NCI-H2029 treated with DMSO at 0.1 percent for 48 hours (cell line): ENCODE measurements at places on chromosomes 11 and 22.

GRCh38 chr11:42657169-42657568, 654.6 kb upstream of the API5 start:
- DNase-seq, result no peak

- DNase-seq, result no peak
Measured at GRCh38 chr11:61968758-61969390, 1.4 kb upstream of the FTH1 start.

GRCh38 chr11:26286472-26287066, 45.4 kb upstream of the ANO3 start:
- DNase-seq, result no peak

DNA sequence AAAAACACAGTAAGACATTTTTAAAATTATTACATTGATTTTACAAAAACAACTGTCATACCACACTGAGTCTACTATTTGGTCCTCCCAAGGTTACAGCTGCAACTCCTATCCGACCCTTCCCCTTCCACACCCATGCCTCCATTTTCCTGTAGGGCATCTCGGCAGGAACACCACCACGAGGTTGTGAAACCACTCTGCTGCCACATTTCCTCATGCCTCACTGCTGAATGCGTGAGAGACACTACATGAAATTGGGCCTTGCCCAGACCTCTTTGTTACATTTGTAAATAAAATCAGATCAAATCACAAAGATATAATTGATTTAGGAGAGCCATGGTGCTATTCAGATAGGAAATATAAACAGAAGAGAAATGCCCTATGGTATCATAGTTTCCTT, 2.0 kb downstream of the ARHGAP32 start:
- peak; percentile 34 for DNase-seq

DNA sequence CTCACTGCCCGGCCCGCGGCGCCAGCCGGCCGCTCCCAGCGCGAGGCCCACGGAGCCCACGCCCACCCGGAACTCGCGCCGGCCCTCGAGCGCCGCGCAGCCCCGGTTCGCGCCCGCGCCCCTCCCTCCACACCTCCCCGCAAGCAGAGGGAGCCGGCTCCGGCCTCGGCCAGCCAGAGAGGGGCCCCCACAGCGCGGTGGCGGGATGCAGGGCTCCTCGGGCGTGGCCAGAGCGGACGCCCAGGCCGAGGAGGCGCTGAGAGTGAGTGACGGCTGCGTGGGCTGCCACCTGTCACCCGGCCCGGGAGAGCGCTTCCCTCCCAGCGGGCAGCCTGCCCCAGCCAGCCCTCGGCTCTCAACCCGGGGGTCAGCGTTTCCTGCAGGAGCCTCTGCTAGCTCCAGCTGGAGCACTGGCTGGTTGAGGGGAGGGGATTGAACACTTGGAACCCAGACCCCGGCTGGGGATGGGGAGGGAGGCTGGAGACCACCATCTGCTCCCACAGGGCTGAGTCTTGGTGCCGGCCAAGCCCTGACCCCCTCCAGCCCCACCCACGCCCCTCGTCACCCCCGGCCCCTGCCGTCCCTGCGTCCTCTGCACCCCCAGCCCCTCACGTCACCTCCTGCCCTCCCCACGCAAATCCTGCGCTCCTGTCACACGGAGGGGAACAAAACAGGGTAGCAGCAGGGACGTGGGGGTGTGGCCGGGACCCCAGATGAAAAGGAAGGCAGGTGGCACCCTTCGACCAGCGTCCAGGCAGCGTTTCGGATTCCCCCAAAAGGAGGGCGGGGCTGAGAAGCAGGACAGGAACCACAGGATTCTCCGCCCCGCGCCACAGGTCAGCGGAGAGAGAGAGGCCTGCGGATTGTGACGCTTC, 157.0 kb downstream of the BRD1 start:
- DNase-seq, result no peak

DNA sequence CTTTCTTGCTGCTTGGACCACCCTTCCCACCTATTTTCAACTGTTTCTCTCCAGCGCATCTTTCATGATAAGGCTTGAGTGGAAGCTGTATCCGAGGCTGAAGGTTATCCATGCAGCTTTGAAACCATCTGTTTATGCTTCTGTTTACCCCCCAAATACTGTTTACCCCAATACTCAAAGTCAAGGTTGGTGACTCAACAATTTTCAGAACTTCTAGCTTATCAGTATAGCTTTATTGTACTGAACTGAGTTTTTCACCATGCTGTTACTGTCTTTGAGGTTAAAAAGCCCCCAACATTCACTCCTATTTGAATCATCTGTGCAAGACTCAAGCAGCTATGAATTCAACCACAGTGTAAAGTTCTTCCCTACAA, 1.1 kb upstream of the CABIN1 start:
- DNase-seq, result no peak

DNA sequence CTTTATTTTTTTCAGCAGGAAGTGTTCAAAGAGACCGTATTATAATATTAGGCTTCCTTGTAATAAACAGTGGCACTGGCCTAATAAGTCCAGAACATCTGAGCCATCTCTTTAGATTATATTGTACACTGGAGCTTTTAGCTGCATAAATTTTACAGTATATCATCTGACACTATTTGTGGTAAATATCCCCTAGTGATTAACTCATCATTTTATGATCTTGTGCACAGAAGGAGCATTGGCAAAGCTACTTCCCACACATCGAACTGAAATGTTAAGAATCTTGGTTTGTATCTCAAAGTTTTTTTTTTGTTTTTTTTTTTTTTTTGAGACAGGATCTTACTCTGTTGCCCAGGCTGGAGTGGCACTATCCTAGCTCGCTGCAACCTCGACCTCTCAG, 162.7 kb downstream of the HIPK3 start:
- no peak for DNase-seq

DNA sequence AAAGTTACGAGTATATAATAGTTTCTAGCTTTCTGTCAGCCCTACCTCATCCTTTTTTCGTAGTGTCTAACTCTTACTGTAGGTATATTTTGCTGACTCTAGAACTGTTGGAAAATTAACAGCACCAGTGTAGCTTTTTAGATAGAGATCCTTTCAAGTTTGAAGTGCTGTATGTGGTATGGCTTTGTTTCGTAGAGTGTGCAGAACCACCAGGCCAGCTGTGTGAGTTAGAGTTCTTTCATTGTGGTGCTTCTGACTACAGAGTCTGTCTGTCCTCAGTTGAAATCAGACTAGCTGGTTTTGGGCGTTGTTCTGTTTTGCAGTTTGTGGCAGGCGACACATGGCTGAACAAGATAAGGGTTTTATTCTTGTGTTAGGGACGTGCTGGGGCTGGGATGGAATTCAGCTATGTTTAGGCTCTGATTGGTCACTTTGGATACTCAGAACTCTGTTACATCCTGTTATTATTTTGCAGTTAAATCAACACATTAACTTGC, 3.2 kb downstream of the ARHGEF12 start:
- DNase-seq, result no peak

DNA sequence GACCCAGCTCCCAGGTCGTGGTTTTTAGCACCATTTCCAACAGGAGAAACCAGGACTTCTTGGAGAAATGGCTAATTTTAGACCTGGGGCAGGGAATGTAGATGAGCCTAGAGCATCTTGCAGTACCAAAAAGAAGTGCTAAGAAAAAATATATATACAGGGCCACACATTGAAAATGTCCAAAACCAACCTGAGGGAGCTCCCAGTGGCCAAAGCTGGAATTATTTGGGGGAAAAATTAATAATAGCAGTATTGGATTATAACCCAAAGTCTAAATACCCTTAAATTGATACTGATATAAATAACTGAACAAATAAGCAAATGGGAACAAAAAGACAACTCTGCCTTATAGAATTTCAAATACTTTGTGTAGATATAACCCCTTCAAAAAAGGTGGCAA, 108.0 kb downstream of the PARVA start:
- no peak for DNase-seq

GRCh38 chr11:64559351-64560138, 31.5 kb upstream of the SLC22A12 start:
- no peak for DNase-seq

GRCh38 chr22:41234815-41235695, 5.7 kb downstream of the CHADL start:
- DNase-seq, result no peak

- no peak for DNase-seq
Measured at GRCh38 chr11:12862696-12863469, 146.2 kb upstream of the RASSF10 start.

DNA sequence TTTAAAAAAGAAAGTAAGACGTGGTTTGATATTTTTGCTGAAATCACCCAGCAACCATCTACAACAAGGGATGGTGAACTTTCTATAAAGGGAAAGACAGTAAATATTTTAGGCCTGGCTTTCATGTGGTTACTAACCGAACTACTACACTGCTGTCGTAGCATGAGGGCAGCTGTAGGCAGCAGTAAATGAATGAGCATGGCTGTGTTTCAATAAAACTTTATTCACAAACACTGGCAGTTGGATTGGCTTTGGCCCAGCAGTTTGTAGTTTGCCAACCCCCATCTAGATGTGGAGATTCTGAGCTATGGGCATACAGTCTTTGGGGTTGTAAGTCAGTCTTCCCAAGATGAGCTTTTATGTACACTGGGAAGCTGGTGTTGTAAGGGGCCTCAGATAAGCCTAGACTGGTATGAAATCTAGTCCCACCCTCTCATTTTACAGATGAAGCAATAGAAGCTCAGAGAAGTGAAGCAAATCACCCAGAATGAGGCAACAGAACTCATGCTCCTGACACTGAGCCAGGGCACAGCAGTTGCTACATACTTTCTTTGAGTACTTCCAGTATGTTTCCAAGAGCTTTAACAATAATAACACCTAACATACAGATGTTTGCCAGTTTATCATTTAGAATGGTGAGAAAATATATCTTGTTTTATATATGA, 204.4 kb downstream of the ADAMTS15 start:
- no peak for DNase-seq

DNA sequence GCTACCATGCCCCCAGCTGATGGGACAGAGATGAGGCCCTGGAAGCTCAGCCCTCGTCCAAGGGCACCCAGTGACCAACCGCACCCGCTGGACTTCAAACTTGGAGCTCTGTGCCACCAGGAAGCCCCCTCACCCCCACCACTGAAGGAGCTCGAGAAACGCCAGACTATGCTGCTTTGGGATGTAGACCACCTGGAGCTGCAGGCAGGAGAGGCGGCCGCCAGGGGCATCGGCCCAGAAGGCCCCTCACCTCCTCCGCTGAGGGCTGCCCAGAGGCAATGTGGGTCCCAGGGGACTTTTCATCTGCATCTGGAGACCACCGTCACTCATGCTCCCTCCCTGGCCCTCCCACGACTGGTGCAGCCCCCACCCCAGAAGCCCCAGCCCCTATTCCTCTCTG, 28.3 kb downstream of the CDKN1C start:
- DNase-seq, result no peak

- DNase-seq, result peak; percentile 31
Measured at GRCh38 chr11:14643697-14644225, at the start of gene PDE3B. TSS of gene PDE3B (plus strand) at chr11:14643804. CDS start at chr11:14644076, 272 bp downstream.

- no peak for DNase-seq
Measured at GRCh38 chr11:102197670-102198139, 87.5 kb downstream of the YAP1 start.

DNA sequence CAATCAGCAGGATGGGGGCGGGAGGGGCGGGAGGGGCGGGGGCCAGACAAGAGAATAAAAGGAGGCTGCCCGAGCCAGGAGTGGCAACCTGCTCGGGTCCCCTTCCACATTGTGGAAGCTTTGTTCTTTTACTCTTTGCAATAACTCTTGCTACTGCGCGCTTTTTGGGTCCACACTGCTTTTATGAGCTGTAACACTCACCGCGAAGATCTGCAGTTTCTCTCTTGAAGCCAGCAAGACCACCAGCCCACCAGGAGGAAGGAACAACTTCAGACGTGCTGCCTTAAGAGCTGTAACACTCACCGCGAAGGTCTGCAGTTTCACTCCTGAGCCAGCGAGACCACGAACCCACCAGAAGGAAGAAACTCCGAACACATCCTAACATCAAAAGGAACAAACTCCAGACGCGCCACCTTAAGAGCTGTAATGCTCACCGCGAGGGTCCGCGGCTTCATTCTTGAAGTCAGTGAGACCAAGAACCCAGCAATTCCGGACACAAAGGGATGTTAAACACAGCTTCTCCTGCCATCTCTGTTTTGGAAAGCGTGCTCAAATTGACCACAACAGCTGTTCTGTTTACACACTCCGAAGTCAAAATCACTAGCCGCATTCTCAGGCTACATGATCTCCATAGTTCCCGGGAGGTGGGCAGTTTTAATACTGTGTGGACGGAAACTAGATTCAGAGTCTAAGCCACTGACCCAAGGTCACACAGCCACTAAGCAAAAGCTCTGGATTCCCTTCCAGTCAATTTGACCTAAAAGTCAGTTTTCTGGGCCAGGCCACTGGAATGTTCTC, 11.9 kb downstream of the PLAAT2 start:
- DNase-seq, result no peak

DNA sequence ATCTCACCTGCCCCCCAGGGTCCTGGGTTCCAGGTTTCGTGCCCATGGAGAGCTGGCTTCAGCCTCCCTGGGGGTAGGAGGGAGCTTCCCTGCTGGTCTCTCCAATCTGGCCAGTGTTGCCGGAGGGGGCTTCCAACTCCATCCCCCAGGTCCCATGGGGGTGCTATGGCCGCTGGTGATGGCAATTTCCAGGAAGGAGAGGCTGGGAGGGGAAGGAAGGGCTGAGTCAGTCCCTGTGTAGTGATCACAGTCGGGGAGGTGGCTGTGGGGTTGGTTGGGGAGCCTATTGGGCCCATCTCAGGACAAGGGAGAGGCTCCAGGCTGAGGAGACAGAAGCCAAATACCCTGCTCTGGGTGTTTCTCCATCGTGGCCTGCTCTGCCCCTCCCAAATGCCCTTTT, 5.7 kb upstream of the CDC42EP2 start:
- DNase-seq, result no peak

GRCh38 chr11:65315866-65316226, 1.2 kb downstream of the CDC42EP2 start:
- no peak for DNase-seq

DNA sequence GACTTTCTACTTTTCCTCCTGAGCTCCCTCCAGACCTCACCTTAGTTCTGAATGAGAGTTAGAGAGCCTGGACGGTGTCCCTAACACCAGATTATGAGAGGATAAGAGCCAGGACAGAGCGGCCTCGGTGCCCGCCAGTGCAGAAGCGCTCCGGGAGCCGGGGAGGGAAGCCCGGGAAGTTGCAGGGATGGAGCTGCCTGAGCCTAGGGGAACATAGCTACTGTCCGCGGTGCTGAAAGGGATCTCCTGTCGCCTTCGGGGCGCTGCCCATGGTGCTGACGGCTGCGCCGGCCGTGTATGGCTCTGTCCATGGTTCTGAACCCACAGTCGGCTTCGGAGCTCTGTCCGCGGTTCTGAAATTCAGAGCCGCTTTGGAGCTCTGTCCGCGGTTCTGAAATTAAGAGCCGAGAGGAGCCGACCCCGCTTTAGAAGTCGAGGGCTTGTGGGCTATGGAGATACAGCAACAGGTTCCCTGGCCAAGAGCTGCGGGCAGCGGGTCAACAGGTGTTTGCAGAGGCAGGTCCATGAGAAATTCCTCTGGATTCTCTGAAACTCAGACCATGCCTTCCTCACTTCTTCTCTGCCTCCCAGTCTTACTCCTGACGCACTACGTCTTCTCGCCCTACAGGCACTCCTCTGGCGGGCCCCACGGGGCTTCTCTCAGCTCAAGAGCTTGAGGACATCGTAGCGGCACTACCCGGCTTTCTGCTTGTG, 814 bp downstream of the NPAS4 start:
- DNase-seq, result peak; percentile 24
